H9 (cell line): ENCODE measurements at places on chromosomes 6 and 20. TPM values are rescaled to one million over a fixed set of nuclear protein-coding genes. Genes with fewer than 3 reads are reported as not detected.

DNA sequence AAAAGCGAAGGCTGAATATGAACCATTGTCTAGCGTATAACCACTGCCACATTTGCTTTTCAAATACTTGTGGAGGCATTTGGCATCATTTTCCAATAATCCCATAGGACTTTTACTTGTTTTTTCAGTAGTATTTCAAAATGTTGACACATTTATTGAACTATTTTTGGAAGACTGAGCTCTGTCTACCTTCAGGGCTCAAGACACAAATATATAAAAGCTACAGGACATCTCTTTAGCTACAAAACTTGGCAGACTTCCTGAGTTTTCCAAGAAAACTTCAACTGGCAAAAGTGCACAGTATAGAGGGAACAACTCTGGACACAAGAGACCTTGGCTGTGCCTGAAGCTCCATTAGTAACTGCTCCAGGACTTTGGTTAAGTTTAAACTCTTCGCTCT lies 13.4 kb downstream of the EPB41L2 start:
- no peak for DNase-seq

Gene CCND3
- 24.2 and 25.3 TPM in 2 replicates for total RNA-seq

DNA sequence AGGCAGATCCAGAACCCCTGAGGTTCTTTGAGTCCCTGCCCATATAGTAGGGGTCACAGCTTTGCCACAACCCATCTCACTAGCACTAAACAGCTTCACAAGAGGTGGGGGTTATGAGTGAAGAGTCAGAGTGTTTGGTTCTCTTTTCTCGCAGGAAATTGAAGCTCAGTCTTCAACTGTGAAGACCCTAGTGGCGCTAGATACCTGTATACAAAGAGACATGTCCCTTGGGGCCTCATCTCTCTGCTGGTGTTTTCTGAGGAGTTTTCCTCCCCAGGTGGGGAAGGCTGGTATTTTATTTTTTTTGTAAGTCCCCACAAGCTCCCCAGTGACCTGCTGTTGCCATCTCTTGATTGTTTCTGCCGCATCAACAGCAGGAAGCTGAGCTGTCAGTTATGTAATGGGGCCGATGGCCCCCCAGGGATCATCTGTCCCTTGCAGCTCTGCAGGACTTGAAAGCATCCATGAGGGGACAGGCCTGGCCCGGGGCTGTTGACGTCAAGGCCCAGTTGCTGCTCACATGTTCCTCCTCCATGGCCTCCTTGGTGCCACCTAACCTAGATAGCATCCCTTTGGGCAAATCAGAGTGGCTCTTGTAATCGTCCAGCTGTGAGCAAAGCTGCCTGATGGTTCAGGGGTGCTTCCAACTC lies 23.1 kb downstream of the STK35 start:
- no peak for DNase-seq

DNA sequence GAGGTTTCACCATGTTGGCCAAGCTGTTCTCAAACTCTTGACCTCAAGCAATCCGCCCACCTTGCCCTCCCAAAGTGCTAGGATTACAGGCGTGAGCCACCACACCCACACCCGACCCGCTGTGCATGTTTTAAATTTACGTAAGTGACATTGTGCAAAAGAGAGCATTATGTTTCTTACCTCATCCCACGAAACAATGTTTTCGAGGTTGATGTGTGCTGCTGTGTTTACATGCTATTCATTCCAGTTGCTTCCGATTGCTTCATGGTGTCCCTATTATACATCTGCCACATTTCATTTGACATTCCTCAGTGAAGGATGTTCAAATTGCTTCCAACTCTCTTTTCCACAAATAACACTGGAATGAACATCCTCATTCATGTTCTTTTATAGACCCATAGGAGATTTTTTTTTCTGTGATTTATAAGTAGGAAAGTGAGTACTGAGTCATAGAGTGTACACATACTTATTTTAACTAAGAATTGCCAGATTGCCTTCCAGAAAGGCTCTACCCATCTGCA lies 403.9 kb upstream of the JARID2 start:
- no peak for DNase-seq

DNA sequence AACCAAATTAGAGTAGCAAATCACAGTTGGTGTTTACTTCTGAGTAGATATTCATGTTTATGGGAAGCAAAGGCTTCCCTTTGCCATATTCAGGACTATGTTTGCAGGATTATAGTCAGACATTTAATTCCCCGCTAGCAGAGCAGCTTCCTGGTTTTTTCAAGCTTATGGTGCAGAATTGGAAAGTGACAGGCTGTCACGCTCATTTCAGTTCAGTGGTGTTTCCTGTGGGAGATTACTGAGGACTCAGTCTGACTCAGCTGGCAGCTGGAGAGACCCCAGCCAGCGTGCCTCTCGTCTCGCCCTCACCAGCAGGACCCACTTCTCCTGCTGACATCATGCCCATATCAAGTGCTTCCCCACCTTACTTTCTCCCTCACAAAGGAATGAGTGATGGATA lies 85.1 kb downstream of the LYRM2 start:
- DNase-seq = no peak

GRCh38 chr20:61958773-61959700 lies 106.6 kb downstream of the TAF4 start:
- peak; percentile 83 for DNase-seq

- no peak for DNase-seq
Measured at GRCh38 chr6:106223300-106223930, 102.1 kb downstream of the ATG5 start.

- DNase-seq = no peak
Measured at GRCh38 chr6:56682635-56683034, 39.9 kb upstream of the DST start.

Gene ZNFX1
- total RNA-seq = 12.8 and 13.3 TPM in 2 replicates

- DNase-seq = peak; percentile 22
Measured at GRCh38 chr20:58711266-58712051, 18.9 kb downstream of the NPEPL1 start.

DNA sequence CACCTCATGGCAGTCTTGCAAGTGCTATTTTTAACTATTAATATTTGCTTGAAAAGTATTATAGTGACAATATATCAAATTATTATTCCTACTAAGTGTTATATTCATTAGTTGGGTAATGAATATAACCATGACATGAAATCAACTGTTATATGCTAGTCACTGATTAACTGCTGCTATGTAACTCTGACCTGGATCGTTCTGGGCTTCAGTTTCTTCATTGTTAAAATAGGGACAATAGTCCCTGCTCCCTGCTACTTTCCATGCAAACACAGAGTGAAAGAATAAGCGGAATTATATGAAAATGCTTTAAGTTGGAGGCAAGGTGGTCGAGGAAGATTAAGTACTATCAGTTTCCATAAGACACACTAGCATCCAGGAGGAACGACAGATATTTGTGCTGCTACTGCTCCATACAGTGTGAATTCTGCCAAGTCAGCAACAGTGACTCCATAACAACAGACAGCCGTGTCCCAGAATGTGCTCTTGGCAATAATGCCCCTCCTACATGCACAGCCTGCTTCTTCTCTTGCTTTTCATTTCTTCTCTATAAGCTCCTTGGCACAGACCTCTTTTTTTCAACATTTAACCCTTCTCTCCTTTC lies 107.2 kb downstream of the CHD6 start:
- DNase-seq = no peak

Gene GLYATL3
- total RNA-seq = not detected in 2 replicates

Gene TPD52L1
- total RNA-seq = 6.6 and 6.9 TPM in 2 replicates
